ENCODE measurements at places on chromosomes 13 and 19.

GRCh38 chr13:31885994-31886393, 145.6 kb upstream of the FRY start:
- DNase-seq: no peak

DNA sequence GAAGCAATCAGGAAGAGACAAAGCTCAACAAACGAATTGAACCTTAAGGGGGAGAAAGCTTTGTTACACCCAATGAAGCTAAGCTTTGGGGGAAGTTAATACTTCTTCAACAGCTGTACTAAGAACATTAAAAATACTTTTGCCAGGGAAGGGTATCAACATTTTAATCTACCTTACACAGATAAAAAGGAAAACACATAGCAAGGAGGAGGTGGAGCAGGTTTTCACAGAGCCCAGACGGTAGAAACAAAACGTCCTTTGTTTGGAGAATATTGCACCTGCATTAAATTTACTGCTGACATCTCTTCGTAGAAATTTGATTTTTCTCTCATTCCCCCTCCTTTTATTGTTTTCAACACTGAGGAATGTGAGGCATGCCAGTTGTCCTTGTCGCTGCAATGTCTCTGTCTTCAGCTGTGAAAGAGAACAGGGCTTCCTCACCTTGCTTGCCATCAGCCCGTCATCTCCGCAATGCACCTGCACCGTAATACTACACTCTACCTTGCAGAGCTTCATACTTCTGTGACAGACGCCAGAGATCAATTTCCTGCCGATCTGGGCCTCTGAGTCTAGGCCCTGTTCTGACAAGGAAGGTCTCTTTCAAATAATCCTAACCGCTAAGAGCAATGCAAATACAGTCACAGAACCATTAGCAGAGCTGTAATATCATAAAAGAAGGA, 270.8 kb downstream of the SPRY2 start:
- DNase-seq: no peak

- no peak for DNase-seq
Measured at GRCh38 chr19:825897-826644, 1.6 kb upstream of the AZU1 start.

- DNase-seq: peak; percentile 74
Measured at GRCh38 chr13:31046711-31047279, 114.3 kb downstream of the TEX26 start.

- no peak for DNase-seq
Measured at GRCh38 chr19:16345457-16345856, 20.8 kb downstream of the KLF2 start.

GRCh38 chr13:113420232-113420631, 33.1 kb downstream of the ADPRHL1 start:
- no peak for DNase-seq

DNA sequence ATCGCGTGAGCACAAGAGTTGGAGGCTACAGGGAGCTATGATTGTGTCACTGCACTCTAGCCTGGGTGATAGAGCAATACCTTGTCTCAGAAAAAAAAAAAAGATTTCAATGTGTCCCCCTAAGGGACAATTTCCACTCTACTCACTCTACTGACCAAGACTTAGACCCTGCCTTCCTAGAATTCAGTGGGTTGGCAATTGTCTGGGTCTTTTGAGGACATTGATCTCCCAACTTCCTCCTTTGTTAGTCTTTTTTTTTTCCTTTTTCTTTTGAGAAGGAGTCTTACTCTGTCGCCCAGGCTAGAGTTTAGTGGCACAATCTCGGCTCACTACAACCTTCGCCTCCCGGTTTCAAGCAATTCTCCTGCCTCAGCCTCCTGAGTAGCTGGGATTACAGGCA, 2.2 kb downstream of the SPTBN4 start:
- DNase-seq: no peak

DNA sequence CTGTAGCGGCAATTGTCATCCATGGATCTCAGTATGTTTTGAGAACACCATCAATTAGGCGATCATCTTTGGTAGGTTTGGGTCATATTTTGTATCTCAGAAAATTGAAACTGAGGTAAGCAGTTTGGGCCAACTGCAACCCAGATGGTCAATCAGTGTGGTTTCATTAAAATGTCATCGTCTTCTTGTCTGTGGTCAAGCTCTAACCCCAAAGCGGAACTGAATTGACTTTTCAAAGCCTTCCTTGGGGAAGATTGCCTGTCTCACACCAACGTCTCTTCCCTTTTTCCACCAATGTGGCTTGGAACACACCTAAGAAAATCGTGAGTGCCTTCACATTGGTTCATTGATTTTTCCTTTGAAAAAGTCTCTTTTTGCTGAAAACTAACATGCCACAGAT, 56.3 kb upstream of the UBAC2 start:
- DNase-seq: no peak

DNA sequence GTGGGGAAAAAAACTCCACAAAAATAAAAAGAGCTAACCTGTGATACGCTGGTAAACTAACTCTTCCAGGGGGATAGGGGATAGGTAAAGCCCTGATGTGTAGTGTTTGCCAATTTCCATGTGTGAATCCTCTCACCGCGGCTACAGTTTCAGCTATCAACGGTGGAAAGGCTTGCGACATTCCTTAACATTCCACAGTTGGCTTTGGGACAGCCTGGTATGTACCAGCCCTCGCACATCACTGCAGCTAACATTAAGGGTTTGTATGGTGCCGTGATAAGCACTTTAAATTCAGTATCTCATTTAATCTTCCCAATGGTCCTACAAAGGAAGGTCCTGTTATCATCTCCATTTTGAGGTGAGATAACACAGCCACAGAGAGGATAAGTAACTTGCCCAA, 112.4 kb downstream of the KATNAL1 start:
- DNase-seq: no peak

- no peak for DNase-seq
Measured at GRCh38 chr19:21789466-21790085, 22.2 kb upstream of the ZNF100 start.

DNA sequence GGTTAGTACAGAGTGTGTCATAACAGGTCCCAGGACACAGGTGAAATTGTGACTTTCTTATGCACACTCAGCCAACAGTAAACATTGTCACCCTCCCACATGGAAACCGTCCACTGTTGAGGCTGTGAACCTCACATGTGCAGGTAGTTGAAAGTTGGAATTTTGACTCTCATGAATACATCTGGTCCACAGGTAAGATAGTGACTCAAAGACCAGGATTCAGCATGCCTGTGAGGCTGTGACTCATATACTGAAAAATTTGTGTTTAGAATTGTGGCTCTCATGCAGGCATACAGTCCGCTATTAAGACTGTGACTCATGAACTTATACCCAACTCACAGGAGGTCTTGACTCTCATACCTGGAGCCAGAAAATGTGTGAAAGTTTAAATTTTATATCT, 67.8 kb downstream of the ZNF728 start:
- no peak for DNase-seq

- no peak for DNase-seq
Measured at GRCh38 chr13:34637636-34638035, 304.4 kb upstream of the NBEA start.

- no peak for DNase-seq
Measured at GRCh38 chr13:94702181-94703041, 9.9 kb downstream of the SOX21 start.

GRCh38 chr13:91400063-91400399, 1.6 kb downstream of the GPC5 start:
- no peak for DNase-seq

Measured in NCI-H1105 (cell line).